ENCODE measurements at places on chromosomes 2 and 18. TPM values are rescaled to one million over a fixed set of nuclear protein-coding genes. Genes with fewer than 3 reads are reported as not detected.

DNA sequence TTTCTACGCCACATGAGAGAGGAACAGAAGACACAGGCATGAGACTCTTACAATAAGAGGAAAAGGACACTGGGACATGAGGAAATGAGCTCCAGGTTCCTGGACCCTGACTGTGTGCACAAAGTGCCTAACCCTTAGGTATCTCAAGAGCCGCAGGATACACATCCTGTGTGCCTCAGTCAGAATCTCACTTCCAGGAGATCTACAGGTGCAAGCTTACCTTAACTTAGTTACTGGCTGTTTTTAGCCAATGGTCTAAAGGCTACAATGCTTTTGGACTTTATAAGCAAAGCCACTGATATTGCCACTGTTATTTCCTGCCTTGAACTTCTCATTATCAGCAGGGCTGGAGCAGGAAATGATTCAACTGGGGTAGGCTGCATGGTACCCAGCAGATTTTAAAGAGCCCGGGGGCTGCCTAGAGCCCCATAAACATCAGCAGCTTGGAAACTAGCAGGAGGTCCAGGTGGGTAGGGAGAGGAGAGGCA lies 254.4 kb downstream of the ZNF521 start:
- no peaks in the 10 kb centered on the region for H3K27me3 ChIP-seq
- no peak overlapping the region for H3K27ac ChIP-seq
- no peak for DNase-seq
- H3K4me3 ChIP-seq = no peak overlapping the region

DNA sequence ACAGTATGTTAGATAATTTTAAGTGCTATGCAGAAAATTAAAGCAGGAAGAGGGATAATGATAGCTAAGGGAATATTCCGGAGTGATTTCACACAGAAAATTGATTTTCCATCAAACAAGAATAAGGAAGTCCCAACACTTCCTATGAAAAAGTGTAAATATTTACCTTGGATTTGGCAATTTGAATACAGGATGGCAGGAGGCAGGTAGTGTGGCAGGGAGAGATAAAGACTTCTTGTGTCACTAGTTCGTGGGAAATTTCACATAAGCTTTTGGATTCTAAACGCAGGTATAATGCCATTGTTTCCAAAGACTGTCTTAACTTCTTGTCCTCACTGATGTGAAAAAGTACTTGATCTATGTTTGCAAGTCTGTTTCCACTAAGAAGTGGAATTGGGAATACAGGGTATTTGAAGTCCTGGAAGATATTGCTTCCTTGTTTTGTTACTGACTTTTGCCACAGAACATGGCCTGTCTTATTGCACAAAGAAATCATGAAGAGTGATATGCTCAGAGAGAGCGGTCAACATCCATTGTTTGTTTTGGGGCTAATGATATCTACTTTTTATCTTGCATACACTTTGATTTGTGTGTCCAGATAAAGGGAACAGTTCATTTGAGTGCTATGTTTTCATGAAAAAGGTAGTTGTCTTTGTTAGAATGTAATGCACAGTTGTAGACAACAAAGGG lies 1216.1 kb upstream of the FAM98A start:
- no peak overlapping the region for H3K27ac ChIP-seq
- H3K27me3 ChIP-seq = no peaks in the 10 kb centered on the region
- DNase-seq = no peak
- no peaks in the 10 kb centered on the region for H3K4me1 ChIP-seq

GRCh38 chr18:35408843-35409261 lies 31.7 kb upstream of the ZNF396 start:
- no peak overlapping the region for H3K4me3 ChIP-seq
- no peak overlapping the region for H3K27ac ChIP-seq
- H3K27me3 ChIP-seq = peaks cover 2% of the 10 kb centered on the region
- no peak for DNase-seq
- no peaks in the 10 kb centered on the region for H3K4me1 ChIP-seq

DNA sequence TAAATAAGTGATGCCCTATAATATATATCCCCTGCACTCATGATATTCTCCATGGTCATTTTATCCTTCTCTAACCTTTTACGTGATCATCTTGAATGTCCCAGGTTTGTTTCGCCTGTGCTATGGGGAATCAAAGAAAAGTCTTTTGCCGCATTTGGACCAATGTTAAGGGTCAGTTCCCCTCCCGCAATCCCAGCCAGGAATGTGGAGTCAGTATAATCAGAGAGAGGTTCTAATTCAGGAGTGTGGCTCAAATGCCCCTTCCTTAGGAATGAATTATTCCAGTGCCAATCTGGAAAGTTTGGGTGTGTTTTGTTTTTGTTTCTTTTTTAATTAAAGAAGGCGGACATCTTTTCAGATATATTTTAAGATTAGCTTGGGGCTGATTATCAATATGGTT lies 41.8 kb downstream of the PMS1 start:
- DNase-seq = no peak
- no peaks in the 10 kb centered on the region for H3K36me3 ChIP-seq
- no peak overlapping the region for H3K4me3 ChIP-seq
- no peak overlapping the region for H3K27ac ChIP-seq
- H3K4me1 ChIP-seq = no peaks in the 10 kb centered on the region

DNA sequence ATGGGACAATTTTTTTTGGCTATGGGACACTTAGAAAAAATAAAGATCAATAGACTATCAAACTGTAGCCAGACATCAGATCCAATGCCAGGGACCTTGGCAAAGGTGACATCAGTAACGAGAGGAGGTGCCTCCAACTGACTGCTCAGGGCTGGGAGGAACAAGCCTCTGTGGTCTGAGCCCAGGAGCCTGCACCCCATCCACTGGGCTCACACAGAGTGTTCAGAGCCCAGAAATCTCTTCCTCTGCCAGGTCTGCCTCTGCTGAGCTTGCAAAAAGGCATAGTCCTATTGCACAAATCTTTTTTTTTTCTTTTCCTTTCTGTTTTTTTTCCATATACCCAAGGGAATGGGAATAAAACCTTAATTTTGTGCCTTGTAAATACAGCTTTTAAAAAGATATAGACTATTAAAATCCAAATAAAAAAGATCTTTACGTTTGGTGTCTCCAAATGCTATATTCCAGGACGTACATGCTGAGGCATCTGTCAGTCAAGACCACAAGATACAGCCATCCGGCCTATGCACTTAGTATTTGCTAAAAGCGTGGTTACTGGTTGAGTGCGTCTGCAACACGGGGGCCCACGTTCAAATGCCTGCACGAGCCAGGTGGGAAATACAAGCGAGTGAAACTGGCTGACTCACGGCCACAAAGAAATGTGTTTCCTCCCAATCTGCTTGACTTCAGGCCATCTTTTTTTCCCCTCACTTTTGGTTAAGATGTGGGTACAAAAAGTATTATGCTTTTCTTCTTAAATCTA lies 7.8 kb upstream of the ARHGAP25 start:
- H3K4me3 ChIP-seq = no peak overlapping the region
- H3K27ac ChIP-seq = no peak overlapping the region
- no peak for DNase-seq

DNA sequence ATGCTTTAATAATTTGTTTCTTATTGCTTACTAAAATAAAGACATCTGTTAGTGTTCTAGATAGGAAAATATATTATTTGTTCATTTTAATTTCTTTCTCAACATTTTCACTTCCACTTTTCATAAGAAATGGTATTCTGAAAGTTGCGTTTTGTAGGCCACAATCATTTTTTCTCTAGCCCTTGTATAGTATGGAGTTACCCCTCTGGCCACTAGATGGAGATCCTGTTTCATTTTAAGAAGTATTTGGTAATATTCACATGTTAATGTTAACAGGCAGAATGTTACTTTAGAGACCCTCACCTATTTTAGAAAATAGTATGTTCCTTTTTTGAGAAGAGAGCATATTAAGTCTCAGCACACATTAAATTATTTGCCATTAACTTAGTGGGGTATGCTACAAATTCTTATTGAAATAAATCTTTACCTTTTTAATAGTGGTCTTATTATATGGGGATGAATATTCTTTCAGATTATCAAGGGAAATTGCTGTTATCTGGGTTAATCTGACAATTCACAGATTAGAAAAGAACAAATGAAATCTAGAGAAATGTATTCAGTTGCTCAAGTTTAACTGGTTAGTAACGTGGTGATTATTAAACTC lies 73.9 kb upstream of the TTC27 start:
- H3K36me3 ChIP-seq = no peaks in the 10 kb centered on the region
- H3K4me3 ChIP-seq = no peak overlapping the region
- H3K27me3 ChIP-seq = no peaks in the 10 kb centered on the region
- H3K27ac ChIP-seq = no peak overlapping the region
- DNase-seq = no peak

GRCh38 chr2:98234776-98235175 lies 111.5 kb upstream of the CNGA3 start:
- peaks cover 2% of the 10 kb centered on the region for H3K4me1 ChIP-seq
- no peaks in the 10 kb centered on the region for H3K27me3 ChIP-seq
- no peak overlapping the region for H3K4me3 ChIP-seq
- no peaks in the 10 kb centered on the region for H3K36me3 ChIP-seq
- H3K27ac ChIP-seq = no peak overlapping the region

- DNase-seq = no peak
- no peaks in the 10 kb centered on the region for H3K27me3 ChIP-seq
- H3K4me1 ChIP-seq = no peaks in the 10 kb centered on the region
- no peaks in the 10 kb centered on the region for H3K36me3 ChIP-seq
- no peak overlapping the region for H3K27ac ChIP-seq
- no peak overlapping the region for H3K4me3 ChIP-seq
Measured at GRCh38 chr2:197128897-197129296, 181.7 kb downstream of the ANKRD44 start.

- no peak overlapping the region for H3K27ac ChIP-seq
- H3K27me3 ChIP-seq = no peaks in the 10 kb centered on the region
- no peak overlapping the region for H3K4me3 ChIP-seq
- DNase-seq = no peak
Measured at GRCh38 chr2:8157621-8158430, 524.0 kb upstream of the ID2 start.

DNA sequence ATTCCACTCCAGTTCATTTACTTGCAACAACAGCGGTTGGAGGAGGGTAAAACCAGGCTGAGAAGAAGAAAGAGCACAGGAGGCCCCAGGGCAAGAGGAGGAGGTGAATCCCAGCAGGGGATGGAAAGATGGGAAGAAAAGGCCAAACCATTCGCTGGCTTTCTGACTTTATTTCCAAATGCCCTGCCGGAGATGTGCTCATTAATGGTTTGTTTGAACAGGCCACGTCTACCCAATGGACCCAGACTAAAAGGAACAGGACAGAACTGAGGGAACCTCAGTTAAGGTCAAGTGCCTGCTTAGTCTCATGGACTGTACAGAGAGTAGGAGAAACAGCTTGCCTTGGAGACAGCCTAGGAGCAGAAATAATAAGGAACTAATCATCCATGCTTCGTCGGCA lies 121.6 kb upstream of the NDUFV2 start:
- H3K27ac ChIP-seq = no peak overlapping the region
- no peak overlapping the region for H3K4me3 ChIP-seq
- H3K36me3 ChIP-seq = no peaks in the 10 kb centered on the region
- no peaks in the 10 kb centered on the region for H3K27me3 ChIP-seq
- DNase-seq = no peak
- no peaks in the 10 kb centered on the region for H3K4me1 ChIP-seq

- no peaks in the 10 kb centered on the region for H3K36me3 ChIP-seq
- no peak overlapping the region for H3K4me3 ChIP-seq
- H3K4me1 ChIP-seq = no peaks in the 10 kb centered on the region
Measured at GRCh38 chr2:18009891-18010290, 131.4 kb downstream of the KCNS3 start.

DNA sequence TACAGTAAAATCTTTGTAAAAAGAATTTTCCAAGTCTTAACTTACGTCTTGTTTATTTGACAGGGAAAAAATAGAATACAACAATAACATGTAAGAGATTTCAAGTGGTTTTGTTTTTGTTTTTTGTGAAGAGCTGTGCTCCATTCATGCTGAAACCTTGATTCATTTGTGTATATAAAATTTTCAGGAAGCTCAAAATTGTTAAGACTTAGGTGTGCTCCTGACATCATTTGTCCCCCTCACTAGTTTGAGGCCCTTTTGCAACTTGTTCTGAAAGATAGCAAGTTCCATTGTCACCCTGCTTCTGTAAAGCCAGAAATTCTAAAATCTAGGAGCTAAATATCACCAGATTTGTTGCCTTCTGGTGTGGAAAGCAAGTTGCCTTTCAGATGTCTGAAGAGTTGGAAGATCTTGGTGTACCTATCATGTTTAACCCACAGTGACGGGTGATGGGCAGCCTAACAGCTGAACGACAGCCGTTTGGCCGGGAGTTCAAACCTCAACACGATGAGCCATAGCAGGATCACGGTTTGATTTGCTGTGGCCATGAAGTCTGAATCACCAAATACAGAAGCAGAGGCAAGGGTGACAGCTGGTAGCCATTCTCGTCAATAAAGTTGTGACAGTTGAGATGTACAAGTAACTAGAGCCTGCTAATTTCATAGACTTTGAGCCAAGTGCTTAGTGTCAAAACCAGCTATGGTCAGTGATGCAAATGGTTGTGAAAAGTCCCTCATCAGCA lies 205.5 kb upstream of the SP5 start:
- H3K27me3 ChIP-seq = no peaks in the 10 kb centered on the region
- H3K27ac ChIP-seq = no peak overlapping the region
- H3K36me3 ChIP-seq = no peaks in the 10 kb centered on the region

GRCh38 chr18:48892146-48892855 lies 58.5 kb downstream of the SMAD7 start:
- H3K27me3 ChIP-seq = no peaks in the 10 kb centered on the region
- H3K4me1 ChIP-seq = peaks cover 10% of the 10 kb centered on the region
- no peak overlapping the region for H3K27ac ChIP-seq

DNA sequence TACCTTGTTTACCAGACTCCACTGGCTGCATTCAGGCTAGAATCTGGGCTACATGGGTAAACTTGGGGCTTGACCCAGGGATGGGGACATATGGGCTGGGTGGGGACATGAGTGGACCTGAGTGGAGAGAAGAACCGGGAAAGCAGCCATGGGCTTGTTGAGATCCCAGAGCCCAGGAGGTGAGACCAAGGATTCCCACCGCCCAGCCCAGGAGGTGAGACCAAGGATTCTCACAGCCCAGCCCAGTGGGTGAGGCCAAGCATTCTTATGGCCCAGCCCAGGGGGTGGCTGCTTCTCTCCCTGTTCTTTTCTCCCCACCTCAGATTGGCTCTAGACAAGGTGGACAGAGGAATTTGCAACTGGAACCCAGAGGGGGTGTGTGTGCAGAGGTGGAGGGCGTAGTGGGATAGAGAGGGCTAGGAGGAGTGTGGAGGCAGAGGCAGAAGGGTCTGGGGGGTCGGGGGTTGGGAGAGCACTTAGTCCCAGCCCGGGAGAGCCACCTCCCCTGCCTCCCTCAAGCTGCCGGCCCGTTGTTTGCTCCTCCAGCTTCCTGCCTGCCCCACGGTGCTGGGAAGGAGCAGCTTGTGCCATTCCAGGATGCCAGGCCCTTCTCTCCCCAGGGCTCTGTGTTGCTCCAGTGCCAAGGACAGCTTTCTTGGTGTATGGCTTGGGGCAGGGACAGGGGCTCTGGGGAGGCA lies 25.6 kb downstream of the GLI2 start:
- H3K4me1 ChIP-seq = peaks cover 70% of the 10 kb centered on the region
- peak overlapping the region; percentile 89 for H3K27ac ChIP-seq
- no peak overlapping the region for H3K4me3 ChIP-seq

Gene ATP8B1
- total RNA-seq = 5.2 TPM

Gene ACKR3
- total RNA-seq = 4.6 TPM

Gene BAZ2B
- total RNA-seq = 110 TPM

Gene CABYR
- total RNA-seq = 4.5 TPM

Gene RPRM
- 3.6 TPM for total RNA-seq
